ENCODE measurements at places on chromosomes 13 and 19.

DNA sequence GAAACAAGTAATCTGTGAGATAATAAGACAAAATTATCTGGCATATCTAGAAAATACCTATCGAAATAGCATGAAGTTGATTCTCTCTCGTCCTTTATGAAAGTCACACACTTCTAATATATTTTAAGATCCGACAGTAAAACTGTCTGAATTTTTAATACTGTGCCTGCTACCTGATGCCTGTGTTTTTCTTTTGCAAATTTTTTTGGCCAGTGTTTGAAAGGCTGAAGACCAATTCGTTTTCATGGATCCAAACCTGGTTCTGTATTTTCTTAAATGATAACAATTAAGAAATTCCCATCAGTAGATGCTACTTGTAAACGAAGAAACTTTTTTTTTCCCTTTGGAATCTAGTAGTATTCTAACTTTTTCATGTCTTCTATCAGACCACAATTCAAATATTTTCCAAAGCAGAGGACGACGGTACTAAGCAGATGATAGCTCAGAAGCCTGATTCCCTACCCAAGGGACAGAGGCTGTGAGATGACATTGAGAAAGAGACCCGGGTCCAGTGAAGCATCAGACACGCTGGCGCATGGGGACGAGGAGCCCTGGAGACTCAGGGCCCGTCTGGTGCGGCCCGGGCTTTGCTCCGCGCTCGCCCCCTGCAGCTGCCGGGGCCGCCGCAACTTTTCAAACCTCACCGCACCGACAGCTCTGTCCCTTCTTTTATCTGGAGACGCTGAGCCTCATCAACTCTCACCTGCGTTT lies 49.5 kb upstream of the PABPC3 start:
- no peak for DNase-seq

GRCh38 chr19:36686365-36687213 lies 823 bp upstream of the ZNF567 start:
- no peak for DNase-seq

DNA sequence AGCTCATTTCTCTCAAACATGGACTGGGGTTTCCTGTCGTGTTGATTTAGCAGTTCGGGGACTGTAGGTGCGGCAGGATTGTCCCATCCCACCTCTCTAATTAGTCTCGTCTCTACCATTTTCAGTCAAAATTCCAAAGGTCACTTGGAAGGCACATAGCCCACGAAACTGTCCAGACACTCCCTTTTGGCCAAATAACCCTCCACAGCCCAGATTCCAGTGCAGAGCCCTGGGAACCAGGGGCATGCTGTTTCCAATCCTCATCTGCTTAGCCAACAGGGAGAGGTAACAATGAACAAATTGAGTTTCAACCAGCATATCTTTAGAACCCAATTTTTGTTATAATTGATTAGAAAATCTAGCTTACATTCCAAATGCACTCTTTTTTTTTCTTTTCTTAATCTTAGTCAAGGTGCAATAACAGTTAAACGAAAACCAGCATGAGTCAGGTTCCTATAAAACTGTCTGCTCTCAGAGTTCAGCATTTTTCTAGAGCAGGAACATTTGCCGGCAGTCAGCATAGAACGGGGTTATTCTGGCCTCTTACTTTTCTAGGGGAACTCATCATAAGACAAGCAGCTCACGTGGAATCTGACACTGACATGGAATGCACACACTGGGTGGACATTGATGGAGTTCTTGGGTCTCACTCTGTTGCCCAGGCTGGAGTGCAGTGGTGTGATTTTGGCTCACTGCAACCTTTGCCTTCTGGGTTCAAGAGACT lies 14.4 kb upstream of the CEBPA start:
- no peak for DNase-seq

DNA sequence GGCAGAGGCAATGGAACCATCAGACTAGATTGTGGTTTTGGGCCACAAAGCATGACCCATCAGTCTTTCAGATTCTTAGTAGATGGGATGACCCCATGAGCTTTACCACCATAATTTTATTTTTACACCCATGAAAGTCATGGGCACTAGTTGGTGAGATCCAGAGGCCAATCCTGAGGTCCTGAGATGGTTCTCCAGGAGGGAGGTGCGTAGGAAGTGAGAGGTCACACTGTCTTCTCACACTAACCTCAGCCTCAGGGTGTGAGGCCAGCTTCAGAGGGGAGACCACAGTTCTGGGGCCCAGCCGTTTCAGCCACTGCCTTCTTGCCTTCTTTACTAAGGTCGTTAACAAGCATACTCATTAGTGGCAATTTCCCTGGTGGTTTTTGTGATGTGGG lies 106.4 kb downstream of the AKAP11 start:
- DNase-seq: no peak

- no peak for DNase-seq
Observed at GRCh38 chr19:13262450-13262849, 112.2 kb downstream of the IER2 start.

GRCh38 chr13:23323946-23324709 lies 109.4 kb downstream of the SACS start:
- no peak for DNase-seq

DNA sequence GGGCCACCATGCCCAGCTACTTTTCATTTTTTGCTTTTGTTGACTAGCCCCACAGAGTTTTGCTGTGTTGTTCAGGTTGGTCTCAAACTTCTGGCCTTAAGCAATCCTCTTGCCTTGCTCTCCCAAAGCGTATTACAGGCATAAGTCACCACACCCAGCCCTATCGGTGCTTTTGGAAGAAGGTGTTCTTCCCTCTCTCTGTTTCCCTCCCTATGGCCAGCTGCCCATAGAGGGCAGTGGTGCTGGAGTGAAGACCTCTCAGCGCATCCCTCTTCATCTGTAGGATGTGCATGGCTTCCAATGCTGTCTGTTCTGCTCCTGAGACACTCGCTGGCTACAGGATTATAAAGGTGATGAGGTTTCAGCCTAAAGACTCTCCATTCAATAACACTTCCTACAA lies 1.3 kb upstream of the CD22 start:
- no peak for DNase-seq

DNA sequence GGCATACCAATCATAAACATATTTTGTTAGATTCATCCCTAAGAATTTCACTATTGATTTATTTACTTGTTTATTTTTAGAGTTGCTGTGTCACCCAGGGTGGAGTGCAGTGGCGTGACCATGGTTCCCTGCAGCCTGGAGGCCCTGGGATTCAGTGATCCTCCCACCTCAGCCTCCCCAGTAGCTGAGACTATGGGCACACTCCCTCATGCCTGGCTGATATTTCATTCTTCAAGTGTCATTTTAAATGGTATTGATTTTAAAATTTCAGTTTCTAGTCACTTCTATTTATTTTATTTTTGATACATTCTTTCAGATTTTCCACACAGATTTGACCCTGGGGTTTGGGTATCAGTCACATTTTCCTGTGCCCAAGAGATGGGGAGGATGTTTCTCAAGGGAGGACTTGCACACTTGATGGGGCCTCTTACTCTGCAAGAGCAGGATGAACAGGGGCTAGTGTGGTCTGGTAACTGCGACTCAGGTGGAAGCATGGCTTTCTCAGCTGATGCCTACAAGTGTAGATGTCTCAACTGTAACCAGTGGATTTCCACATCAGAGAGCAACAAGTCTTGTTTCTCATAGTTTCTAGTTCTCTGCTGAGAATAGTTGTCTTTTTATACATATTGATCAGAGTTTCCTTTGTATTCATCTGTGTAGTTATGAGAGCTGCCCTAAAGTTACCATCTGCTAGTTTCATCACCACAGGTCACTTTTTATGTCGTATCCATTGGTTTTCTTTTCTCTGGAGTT lies 40.2 kb downstream of the CCNE1 start:
- DNase-seq: no peak

DNA sequence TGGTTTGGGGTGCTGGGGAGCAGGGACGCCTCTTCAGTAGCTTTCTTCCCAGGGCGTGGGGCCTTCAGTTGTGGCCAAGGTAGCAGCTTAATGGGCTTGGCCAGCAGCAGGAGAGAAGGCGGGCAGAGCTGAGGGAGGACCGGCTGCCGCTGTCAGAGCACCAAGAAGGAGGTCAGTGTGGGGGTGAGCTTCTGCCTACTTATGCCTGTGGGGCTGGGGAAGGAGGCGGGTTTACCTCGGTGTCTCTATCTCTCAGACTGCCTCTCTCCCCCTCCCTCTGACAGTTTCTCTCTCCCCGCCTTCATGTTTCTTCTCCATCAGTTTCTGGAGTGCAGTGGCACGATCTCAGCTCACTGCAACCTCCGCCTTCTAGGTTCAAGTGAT lies at the start of gene CAPN12:
Gene CAPN12 (minus strand): TSS at position 177 of the 384 bp plus-strand sequence. CDS start 309 bp downstream, outside the sequence.
- DNase-seq: no peak

- DNase-seq: no peak
Observed at GRCh38 chr13:110396913-110397381, 89.9 kb downstream of the COL4A2 start.

- DNase-seq: no peak
Observed at GRCh38 chr19:35207391-35207871, 21.1 kb downstream of the FAM187B start.

GRCh38 chr19:40933025-40933424 lies 51.0 kb upstream of the CYP2A7 start:
- DNase-seq: no peak

GRCh38 chr19:6739390-6739882 lies at the start of gene TRIP10:
Gene TRIP10, plus strand, starts transcription at chr19:6739680. Its CDS starts 82 bp downstream, at chr19:6739762.
- DNase-seq: no peak

All from SHP77 treated with DMSO at 0.1 percent for 48 hours (cell line).